ENCODE measurements at places on chromosomes 7 and 10.

DNA sequence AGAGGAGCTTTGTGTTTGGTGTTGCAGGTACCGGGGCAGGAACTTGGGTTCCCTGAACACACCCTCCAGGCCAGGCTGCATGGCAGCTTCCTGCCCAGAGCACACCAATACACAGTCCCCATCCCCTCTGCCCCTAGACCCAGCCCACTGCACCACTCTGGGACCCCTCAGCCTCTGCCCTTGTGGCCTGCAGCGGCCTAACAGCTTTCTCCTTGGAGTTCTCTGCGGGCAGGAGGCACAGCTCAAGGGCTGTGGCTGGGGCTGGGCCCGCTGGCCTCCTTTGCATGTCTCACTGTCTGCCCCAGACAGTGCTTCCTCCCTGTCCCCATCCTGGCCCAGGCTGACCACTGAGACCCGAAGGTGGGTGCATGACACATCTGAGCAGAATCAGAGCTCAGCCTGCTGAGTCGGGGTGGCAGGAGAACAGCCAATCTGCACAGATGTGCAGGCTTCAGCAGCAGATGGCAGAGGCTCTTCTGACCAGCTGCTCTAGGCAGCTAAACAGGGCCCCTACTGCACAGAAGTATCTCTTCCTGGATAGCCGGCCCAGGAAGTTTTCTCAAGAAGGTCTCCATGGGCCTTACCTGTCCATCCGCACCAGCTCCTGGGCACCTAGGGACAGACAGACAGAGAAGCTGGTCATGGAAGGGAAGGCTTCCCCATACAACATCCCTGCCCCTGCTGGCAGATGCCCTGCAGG lies 20.8 kb downstream of the VSIR start:
- DNase-seq = no peak

DNA sequence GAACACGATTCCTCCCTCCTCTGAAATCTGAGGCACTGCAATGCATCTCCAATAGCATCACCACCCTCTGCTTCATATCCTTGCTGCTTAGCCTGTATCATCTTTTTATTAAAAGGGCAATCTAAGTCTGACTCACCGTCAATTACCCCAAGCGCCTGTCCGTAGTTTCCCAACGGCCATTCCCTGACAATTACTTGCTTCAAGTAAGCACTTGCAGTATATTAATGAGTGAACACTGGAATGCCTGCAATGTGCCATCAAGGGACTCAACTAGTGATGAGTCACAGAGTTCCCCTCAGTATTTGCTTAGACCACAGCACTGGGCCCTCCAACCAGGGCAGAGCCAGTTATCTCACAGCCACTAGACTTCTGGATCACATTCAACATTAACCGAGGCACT lies 19.5 kb upstream of the PPP1R3C start:
- DNase-seq = peak; percentile 83

- DNase-seq = peak; percentile 16
Measured at GRCh38 chr7:16431646-16432424, 10.5 kb upstream of the CRPPA start.

DNA sequence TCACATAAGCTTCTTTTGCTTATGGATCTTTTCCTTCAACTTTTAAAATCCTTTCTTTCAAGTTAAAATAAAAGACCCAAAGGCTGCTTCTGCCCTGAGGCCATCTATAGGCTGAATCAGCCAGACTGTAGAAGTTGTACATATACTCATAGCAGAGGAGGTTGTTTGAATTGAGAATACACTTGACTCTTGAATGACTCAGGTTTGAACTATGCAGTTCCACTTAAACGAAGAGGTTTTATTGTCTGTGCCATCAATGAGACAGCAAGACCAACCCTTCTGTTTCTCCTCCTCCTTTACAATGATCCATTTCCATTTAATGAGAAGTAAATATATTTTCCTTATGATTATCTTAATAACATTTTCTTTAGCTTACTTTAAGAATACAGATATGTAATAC lies 5.8 kb downstream of the ZNF365 start:
- DNase-seq = peak; percentile 39

GRCh38 chr7:106017657-106018056 lies 54.6 kb downstream of the CDHR3 start:
- DNase-seq = no peak

- no peak for DNase-seq
Measured at GRCh38 chr10:11715815-11716494, 26.2 kb upstream of the ECHDC3 start.

DNA sequence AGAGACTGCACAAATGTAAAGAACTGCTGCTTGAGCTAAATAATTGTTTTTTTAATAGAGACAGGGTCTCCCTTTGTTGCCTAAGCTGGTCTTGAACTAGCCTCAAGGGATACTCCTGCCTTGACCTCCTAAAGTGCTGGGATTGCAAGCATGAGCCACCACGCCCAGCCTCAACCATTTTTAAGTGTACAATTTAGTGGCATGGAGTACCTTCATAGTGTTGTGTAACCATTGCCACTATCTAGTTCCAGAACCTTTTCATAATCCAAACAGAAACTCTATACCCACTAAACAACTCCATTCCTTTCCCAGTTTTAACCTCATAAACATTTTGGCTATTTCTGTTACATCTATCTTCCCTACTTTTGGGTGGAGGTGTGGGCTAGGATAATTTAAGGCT lies 6.7 kb downstream of the EIF4H start:
- no peak for DNase-seq

DNA sequence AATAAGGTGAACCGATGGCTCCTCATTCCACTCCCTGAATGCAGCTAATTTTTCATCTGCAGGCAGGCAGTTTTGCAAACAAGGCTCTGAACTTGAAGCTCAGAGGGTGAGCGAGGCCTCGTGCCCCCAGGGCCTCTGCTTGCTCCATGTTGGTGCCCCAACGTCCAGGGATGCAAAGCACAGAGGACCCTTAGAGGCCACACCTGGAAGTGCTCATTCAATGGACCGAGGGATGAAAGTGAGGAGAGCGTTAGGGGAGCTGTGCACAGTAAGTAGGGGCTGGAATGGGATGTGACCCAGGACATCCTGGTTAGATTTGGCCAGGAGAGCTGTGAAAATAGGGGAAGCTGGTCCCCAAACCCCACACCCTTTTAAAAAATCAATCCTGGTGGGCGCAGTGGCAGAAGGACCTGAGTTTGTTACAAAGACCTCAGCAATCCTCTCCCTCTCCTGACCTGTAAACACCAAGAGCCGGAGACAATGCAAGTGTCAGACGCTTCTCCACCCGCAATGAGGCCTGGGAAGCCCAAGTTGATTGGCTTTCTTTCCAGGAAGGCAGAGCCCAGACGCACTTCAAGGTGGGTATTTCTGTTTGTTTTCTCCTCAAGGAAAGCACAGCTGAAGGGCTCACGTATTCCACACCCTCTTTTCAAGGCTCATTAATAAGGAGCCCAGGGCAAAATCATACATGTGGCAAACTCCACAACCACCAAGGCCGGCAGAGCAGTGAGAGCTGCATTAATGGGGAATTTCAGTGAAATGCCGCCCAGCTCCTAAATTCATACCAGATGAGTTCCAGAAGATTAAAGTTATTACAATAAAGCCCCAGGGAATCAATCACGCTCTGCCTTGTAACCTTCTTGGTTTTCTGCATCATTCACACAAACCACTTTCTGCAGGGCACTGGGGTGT lies 14.1 kb upstream of the CXCL12 start:
- DNase-seq = peak; percentile 64

GRCh38 chr10:119190954-119191785 lies 12.6 kb upstream of the PRDX3 start:
- DNase-seq = no peak

- DNase-seq = no peak
Measured at GRCh38 chr7:92421676-92422435, 25.4 kb upstream of the GATAD1 start.

DNA sequence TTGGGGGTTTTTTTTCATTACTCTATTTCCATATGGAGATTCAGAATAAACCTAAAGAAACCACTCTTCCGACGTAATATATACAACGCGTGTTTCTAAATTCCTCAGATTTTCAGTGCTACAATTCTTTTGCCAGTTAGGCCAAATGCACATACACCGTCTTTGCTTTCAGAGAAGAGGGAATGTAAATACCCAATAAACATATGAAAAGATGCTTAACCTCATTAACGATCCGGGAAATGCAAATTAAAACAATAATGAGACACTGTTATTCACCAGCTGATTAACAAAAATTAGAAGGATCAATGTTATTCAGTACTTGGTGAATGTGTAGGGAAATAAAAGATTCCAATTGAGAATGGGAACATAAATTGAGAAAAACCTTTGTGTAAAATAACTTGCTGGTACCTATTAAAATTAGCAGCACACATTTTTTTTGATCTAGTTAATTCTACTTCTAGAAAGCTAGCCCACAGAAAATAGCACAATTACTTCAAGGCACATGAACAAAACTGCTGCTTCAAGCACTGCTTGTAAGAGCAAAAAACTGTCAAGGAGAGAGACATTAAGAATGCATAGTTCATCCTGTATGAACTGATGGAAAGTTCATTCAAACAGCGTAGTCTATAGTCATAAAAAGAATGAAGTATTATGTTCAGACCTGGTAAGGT lies 56.7 kb downstream of the FGFR2 start:
- no peak for DNase-seq

DNA sequence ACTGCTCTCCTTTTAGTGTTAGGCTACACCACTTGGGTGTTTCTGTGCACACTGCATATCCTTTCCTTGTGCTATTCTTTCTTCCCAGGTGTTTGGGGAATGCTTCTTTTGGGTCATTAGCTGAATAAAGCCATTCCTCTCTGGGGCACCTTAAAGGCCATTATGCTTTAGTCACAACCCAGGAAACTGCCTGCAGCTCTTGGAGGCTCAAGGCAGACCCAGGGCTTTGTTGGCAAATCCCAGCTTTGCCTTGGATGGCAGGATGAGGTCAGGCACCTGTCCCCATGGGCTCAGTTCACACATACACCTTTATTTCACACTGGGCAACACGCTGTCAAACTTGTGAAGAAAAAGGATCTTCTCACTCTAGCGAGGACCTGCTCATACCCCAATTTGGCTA lies 460.6 kb downstream of the CCSER2 start:
- DNase-seq = no peak

DNA sequence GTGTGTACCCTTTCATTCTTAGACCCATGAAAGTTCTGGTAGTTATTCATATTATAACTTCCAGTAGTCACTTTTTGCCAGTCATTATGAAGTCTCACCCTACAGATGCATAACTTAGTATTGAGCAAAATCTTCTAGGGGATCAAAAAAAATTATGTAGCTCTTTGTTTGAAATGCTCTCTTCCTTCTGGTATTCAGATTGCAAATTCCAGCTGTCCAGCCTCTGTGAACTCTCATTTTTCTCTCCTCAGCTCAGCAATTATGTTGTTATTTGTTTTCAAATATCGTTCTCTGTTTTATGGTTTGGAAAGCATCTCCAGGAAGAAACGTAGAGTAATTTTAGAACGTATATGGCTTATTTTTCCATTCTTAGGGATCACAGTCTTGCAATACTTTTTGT lies 442.5 kb downstream of the SEMA3D start:
- DNase-seq = peak; percentile 56

- DNase-seq = no peak
Measured at GRCh38 chr7:132280335-132280734, 295.9 kb downstream of the PLXNA4 start.

GRCh38 chr7:139358541-139359365 lies 941 bp upstream of the LUC7L2 start:
- peak; percentile 52 for DNase-seq

DNA sequence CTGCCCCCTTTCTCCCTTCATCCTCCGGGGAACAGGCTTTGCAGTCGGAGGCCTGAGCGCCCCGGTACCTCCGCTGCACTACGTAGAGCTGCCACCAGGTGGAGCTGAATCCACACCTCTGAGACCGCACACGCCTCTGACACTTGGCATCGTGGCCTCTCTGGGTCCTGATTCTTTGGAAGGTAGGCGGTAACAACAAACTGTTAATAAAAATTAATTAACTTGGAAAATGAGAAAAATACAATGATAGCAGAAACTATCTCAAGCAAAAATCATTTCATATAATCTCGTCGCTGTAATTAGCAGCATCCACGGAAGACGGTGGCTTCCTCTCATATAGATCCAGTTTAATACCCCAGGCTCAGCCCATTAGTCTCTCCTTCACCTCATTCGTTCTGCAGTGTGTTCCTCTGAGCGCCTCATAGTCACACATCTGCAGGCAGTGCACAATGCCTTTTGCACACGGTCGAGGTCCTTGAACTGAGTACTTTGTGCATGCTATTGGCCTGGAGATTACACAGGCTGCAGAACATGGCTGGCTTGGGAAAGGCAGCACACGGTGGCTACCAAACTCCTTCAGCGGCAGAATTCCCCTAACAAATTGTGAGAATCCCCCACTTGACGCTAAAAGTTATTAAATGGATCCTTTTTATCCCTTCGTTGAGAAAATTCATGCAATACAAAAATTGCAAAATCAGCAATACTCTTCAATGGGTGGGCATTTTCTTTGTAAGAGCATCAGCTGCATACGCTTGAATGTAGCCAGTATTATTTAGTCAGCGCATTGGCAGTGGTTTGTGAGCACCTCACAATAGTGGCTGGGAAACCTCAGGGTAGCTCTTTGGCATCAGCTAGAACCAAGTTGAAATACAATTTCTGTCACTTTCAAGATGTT lies 18.7 kb downstream of the OR9A2 start:
- peak; percentile 86 for DNase-seq

- peak; percentile 54 for DNase-seq
Measured at GRCh38 chr7:50962962-50963374, 180.3 kb upstream of the GRB10 start.

DNA sequence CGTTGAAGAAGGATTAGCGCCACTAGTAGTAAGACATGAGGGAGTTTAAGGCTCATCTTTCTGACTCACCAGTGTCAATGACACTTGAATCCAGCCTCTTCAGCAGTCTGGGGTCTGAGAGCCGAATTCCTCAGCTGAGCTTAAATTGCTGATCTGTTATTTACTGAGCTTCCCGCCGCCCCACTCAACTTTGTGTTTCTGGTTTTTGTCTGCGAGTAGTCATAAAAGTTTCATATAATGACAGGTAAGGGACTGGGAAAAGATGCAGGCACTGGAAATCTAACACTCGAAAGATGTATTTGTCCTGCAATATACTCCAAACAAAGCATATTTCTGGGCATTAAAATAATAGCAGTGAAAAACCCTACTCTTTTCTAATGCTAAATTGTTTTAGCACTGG lies 51.2 kb upstream of the RELN start:
- DNase-seq = no peak

- DNase-seq = no peak
Measured at GRCh38 chr7:147885869-147886268, 704.7 kb upstream of the C7orf33 start.

- peak; percentile 93 for DNase-seq
Measured at GRCh38 chr7:55255496-55256445, 109.4 kb upstream of the LANCL2 start.

Data from GM03348 (cell line).